ENCODE measurements at places on chromosomes 4 and X.

- DNase-seq: peak; percentile 95
These were observed 49.2 kb downstream of the PJA1 start for GRCh38 chrX:69116077-69116476.

DNA sequence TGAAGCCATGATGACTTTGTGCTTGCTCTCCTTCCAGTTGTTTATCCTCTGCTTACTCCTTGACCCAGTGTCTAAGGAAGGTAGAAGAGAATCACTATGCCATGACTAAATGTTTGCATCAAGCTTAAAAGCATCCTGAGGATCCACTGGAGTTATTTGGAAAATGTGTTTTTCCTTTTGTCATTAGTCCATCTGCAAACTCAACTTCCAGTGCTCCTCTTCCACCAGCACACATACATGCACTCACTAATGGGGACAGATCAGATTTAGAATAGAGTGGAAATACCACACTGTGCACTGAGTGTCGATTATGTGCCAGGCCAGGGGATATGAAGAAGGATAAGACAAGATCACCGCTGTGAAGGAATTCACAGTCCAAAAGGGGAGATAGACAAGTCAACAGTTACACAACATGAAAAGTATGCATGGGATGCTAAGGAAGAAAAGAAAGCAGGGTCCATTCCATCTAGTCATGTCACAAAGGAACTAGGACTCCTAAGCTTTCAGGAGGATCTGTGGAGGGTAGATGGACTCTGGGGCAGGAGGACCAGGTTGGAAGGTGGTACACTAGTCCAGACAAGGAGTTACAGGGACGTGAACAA, 1.9 kb downstream of the OCIAD2 start:
- DNase-seq: no peak

- peak; percentile 88 for DNase-seq
These were observed 3.4 kb downstream of the TFE3 start for GRCh38 chrX:49039598-49040375.

DNA sequence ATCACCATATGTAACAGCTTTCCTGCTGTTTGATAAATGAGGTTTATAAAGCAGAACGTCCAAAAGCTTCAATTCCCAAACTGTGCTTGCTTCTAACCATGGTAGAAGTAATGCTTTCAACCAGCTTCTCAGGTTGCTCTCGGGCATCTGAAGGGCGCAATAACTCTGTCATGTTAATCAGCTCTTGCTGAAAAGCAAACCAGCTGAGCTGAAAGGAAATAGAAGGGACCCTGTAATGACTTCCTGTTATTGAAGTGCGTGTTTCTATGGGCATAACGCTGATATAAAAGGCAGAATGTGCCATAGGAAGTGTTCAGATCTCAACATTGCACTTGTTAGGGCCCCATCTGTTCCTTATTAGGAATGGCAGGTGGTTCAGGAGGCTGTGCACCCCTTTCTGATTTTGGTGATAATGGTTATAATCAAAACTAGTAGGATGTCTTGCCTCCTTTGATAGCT, 21.2 kb downstream of the HERC3 start:
- DNase-seq: no peak

DNA sequence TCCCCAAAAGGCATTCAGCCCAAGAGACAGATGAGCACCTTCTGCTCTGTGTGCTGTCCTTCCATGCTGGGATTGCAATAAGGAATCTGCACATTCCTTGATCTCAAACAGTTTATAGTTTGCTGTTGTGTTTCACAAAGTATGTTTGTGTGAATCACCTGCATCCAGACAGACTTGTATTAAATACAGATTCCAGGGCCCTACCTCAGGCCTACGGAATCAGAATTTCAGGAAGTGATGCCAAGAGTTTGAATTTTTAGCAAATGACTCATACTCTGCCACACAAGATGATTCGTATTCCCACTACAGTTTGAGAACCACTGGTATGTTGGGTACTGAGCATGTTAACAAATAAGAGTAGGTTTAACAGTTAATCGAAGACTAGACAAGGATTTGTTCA, 7.0 kb downstream of the VAMP7 start:
- peak; percentile 53 for DNase-seq

DNA sequence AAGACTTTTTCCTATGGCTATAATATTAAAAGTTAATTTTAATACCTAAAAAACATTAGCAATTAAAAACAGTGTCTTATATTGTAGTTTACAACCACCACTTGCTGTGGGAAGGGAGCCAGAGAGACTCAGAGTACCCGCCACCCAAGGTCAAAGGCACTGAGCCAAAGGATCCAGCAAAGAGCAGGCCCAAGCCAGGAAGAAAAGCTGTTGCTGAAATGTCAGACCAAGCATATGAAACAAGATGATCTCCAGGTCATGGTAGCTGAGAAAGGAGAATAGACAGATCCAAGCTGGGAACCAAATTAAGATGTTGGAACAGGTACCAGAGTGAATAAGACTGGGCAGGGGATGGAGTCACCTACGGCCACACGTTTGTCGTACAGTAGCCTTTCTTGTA, 18.8 kb upstream of the ATOH1 start:
- DNase-seq: no peak

GRCh38 chr4:131551306-131551705, 1597.8 kb upstream of the PCDH10 start:
- DNase-seq: no peak

DNA sequence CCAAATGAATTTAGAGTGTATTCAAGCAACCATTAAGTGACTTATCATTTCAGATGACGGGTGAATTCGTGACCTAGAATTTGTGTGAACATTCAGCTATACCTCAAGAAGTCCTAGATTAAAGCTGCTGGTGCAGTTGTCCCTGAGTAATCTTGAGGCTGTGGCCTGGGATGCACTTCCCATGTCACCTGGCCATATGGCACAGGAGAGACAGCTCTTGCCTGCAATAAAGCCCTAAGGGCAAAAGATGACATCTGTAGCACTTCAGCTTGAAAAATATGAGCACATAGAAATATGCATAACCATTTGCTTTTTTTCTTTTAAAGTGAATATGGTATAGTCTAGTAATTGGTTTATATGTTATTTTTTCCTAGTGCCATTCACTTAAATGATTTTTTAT, 125.8 kb downstream of the FHDC1 start:
- DNase-seq: no peak

DNA sequence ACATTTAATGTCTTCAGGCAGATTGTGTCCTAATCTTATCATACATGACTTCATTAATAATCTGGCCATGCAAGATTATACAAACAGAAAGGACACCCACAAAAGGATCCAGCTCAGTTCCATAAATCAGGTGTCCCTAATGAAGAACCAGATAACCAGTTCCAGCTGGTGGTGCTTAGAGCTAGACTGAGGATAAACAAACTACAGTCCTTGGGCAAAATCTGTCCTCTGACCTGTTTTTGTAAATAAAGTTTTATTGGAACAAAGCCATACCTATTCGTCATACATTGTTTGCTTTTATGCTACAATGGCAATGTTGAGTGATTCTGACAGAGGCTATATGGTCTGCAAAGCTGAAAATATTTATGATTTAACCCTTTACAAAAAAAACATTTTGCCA, 199.5 kb downstream of the MID1IP1 start:
- DNase-seq: no peak

Data from mammary epithelial cell (primary cell).